ENCODE measurements at places on chromosomes 7 and 10. TPM values are rescaled to one million over a fixed set of nuclear protein-coding genes. Genes with fewer than 3 reads are reported as not detected.

STRIP2 gene
- not detected for total RNA-seq

ZNF365 gene
- 0.60 TPM for total RNA-seq

PLEKHS1 gene
- not detected for total RNA-seq

ASAH2 gene
- 2.0 TPM for total RNA-seq

ZNF3 gene
- 35.6 TPM for total RNA-seq

FAM25C gene
- not detected for total RNA-seq

INSYN2A gene
- not detected for total RNA-seq

BHLHA15 gene
- not detected for total RNA-seq

PRSS37 gene
- total RNA-seq: not detected

FGL2 gene
- total RNA-seq: 0.16 TPM

UBN2 gene
- 12.2 TPM for total RNA-seq

C10orf95 gene
- total RNA-seq: 0.31 TPM

RNF148 gene
- total RNA-seq: not detected

ENO4 gene
- not detected for total RNA-seq

HDAC9 gene
- total RNA-seq: 0.89 TPM

CDC14C gene
- total RNA-seq: not detected

CNTNAP2 gene
- 0.22 TPM for total RNA-seq

CAV1 gene
- total RNA-seq: not detected

IFIT1B gene
- total RNA-seq: not detected

XRCC2 gene
- 0.17 TPM for total RNA-seq

GIMAP2 gene
- total RNA-seq: 58.4 TPM

RBP4 gene
- total RNA-seq: not detected

ANKIB1 gene
- 59.6 TPM for total RNA-seq

ANKRD1 gene
- total RNA-seq: not detected

FAM180A gene
- not detected for total RNA-seq

CUZD1 gene
- 0.33 TPM for total RNA-seq
